Upper lobe of left lung (tissue), 6 donors: ENCODE measurements at places on chromosomes 11 and 22. TPM values are rescaled to one million over a fixed set of nuclear protein-coding genes. Genes with fewer than 3 reads are reported as not detected.

DNA sequence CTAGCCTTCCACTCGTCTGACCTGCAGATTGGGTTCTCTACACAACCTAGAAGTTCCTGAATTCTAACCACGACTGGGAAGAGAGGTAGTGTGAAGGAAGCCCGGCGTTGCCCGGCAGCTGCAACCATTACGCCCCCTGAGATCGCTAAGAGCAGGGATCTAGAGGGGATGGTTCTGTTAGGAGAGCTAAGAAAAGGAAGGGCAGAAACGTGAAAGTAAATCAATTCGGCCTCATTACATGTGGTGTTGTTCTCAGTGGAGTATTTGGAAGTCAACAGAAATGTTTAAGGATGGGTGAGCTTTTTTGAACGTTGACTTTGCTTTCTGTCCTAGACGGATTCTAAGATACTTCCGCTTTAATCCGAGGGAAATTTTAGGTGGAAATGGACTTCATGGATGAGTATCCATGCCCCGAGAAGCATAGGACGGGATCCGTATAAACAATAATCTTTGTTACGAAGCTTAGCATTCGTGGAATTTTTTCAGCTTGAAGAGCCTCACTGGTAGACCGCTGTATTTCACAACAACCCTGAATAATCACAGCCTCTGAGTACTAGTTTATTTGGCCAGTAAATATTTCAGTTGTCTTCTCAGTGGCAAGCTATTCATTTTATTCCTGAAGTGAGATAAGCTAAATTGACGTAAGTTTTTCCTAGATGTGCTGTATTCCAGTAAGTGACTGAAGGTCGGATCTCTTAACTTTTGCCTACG lies 629 bp downstream of the ATP5MG start:
- DNase-seq, result no peak

DNA sequence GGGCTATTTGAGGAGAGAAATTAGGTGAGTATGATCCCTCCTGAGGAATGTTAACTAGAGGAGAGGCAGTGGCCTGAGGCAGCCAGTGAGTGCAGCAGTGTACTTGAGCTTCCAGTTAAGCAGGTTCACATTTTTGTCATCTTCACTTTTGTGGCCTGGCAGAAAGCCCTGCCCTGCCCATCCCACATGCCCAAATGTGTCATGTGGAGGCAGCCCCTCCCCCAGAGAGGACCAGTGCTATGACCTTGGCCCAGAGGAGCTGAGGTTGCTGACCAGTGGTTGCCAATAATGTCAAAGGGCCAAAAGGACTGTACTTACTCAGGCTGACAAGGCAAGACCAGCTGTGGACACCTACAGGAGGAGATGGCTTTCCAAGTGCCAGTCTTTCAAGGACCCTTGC lies 17.6 kb upstream of the GRK2 start:
- DNase-seq, result no peak

CNIH2 gene
- total RNA-seq, result not detected

DNA sequence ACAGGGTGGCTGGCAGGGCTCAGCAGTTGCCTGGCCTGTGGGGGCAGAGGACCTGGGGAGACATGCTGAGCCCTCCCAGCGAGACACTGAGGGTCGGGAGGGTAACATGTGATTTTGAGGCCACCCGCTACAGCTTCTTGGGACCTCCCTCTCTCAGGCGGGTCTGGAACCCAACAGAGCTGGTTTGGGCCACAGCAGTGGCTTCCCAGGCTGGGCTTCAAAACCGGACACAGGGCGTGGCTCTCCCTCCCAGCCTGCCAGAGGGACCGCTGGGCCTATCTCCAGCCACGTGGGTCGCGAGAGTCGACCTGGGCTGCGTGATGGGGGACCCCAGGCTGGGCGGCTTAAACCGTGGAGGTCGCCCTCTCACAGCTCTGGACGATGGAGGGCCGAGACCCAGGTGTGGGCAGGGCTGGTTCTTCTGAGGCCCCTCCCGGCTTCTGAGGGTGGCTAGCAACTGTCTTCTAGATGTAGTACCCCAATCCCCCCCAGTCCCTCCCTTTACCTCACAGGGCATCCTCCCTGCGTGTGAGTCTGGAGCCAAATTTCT lies 91.7 kb downstream of the KCNQ1 start:
- no peak for DNase-seq

- no peak for DNase-seq
These were observed 13.4 kb upstream of the SEPTIN5 start for GRCh38 chr22:19700790-19701419.
